Stimulated activated naive CD8-positive, alpha-beta T cell treated with anti-CD3 and anti-CD28 coated beads, Interleukin-15, Interleukin-2, amounts not matched to agents 100 U/mL and 50 U/mL, for 24 hours (primary cell): ENCODE measurements at places on chromosomes 16 and 17.
A peak's percentile ranks its signal among the peaks of the same experiment; 100 is the strongest.

- no peak for DNase-seq
These were observed 98.9 kb downstream of the N4BP1 start for GRCh38 chr16:48511071-48511540.

DNA sequence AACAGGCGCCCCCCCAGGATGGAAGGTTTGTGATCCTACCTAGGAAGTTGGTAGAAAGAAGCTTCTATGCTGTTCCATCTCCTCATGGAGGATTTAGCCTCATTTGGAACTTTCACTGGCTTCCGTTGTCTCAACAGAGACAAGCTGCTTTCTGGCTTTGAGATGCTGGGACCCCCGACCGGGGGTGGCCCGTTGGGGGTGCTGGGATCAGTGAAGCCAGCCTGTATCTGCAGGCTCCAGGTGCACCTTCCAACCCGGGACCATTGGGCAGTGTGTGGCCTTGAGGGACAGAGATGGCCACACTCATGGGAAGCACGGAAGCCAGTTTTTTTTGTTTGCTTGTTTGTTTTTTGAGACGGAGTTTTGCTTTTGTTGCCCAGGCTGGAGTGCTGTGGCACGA, 15.4 kb downstream of the CIBAR2 start:
- no peak for DNase-seq

- no peak for DNase-seq
These were observed 26.9 kb upstream of the ZNF750 start for GRCh38 chr17:82866590-82867191.

GRCh38 chr17:19979917-19980770, 2.5 kb upstream of the AKAP10 start:
- no peak for DNase-seq

DNA sequence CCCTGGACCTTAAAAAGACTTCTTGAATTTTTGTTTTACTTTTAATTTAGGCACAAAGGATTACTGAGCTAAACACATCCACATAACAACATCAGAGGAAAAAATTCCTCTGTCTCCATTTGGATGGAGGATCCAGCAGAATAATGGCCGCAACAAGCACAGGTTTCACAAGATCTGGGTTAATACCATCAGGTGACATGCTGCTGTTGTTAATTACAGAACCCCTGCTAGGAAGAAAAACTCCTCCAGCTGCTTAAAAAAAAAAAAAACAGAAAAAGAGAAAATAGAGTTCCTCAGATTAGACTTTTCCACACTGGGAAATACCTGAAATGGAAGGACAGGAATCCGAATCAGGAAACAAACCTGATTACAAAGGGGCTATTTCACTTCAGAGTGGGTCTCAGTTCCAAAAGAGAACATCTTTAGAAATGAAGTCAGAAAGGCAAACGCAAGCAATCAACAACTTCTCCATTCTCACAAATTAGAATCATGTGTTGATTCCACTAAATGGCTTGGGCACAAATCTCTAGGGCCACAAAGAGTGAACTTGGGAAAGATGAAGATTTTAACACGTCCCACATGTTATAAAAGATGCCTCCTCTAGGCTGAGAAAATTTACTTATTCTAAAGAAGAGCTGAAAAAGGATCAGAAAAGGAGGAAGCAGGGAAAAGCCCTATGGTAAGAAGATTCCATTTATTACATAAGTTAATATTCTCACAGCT, 44.0 kb downstream of the SPOP start:
- DNase-seq, result no peak

- DNase-seq, result peak; percentile 55
These were observed 999 bp upstream of the FLYWCH2 start for GRCh38 chr16:2881783-2882649.

GRCh38 chr17:41777574-41778188, 8.8 kb downstream of the JUP start:
- DNase-seq, result no peak

DNA sequence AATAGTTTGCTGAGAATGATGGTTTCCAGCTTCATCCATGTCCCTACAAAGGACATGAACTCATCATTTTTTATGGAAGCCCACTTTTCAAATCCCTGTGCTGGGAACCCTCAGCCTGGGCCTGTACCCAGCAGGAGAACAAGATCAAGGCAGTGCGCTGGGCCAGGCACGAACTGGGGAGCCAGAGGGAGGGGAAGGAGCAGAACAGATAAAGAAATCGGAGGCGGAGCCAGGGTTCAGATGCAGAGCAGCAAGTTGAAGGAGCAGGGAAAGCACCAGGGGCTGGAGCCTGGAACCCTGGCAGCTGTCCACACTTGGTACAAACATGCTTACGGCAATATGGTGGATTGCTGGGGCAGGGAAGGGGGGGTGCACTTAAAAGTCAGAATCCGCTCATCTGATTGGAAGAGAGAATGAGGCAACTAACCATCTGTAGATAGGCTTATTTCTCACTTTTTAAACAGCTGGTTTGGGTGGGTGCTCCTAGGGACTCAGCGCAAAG, 107.5 kb downstream of the NOG start:
- DNase-seq, result no peak

DNA sequence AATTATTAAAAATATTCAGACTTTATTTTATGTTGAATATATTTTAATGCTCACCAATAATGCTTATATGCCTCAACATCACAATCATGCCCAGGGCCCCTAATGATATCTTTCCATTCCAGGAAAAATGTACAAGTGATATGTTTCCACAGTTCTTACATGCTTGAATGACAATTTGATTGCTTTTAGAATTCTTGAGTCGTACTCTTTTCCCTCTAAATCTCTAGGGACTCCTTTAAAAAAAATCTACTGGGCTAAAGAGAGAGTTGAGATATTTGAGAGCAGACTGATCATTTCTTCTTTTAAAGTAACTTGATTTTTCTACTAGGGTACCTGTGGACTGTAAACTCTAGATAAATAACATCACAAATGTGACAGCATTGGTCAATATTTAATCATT, 18.2 kb upstream of the HLF start:
- no peak for DNase-seq

- no peak for DNase-seq
These were observed 13.9 kb downstream of the ATP2A1 start for GRCh38 chr16:28891964-28892890.

DNA sequence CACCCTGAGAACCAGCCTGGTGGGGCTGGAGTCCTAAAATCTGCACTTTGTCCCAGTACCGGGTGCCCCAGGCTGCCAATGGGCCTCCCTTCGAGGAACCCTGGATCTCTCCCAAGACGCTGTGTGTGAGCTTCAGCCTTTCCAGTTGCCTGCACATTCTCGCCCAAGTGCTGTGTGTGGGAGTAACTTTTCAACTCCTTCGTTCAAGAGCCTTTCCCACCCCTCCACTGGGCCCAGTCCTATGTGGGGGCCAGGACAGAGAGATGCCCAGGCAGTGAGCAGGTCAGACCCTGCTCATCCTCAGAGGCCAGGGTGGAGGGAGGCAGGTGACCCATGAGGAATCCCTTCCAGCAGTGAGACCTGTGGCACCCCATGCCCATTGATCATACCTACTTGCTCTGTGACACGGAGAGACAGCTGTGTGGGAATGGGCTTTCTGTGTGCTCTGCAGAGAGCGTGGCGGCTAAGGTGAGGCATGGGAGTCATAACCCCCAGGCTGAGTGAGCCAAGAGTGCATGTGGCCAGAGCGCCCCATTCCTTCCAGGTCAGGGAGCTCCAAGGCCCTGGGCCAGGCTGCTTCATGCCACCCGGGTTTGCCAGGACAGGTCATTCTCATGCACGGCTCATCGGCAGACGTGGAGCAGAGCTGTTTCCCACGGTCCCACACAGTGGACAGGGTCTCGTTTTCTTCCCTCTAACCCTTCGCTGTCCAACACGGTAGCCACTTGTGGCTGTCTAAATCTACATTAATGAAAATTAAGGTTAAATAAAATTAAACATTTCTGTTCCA, 154.4 kb downstream of the CLEC16A start:
- no peak for DNase-seq

GRCh38 chr16:90081606-90081970, 4.5 kb upstream of the PRDM7 start:
- DNase-seq, result no peak

- DNase-seq, result no peak
These were observed 18.4 kb downstream of the GJD3 start for GRCh38 chr17:40345994-40346764.

DNA sequence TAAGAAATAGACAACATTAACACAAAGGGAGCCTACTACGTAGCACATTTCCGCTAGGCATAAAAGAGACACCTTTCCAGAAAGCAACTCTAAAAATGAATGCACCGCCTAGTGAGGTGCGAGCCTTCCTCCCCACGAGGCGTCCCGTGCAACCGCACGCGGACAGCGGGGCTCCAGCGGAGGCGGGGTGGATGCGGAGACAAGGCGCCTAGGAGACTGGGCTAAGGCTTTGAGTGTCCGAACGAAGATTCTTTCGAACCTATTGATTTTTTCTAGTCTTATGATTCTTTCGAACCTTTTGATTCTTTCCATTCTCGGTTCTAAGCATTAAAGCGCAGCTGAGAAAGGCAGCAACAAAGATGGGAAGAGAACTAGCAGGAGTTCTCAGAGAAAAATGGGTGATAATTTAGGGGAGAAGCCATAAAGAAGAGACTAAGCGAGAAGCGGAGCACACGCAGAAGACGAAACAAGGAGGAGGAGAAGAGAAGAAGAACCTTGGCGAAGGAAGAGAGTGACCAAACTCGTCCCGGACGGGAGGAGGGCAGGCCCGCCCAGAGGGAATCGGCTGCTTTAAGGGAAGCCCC, 394 bp upstream of the CPD start:
- DNase-seq, result peak; percentile 60

GRCh38 chr16:31707743-31708335, 165.8 kb upstream of the ZNF267 start:
- no peak for DNase-seq

DNA sequence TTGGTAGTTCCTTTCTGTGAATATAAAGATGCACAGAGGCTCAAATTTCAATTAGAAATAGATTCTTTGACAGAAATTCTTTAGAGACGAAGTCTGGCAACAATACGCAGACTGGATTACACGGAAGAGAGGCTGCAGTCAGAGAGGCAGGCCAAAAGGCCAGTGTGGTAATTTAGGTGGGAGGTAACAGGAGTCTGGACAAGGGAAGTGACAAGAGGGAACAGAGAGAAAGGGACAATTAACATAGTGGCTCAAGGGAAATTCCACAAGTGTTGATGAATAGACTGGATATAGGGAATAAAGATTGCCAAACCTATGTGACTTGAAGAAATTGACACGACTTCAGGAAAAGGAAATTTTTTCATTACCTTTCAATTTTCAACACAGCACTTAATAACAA, 54.6 kb downstream of the STX8 start:
- no peak for DNase-seq

- DNase-seq, result no peak
These were observed 7.7 kb upstream of the RARA start for GRCh38 chr17:40301315-40301714.

DNA sequence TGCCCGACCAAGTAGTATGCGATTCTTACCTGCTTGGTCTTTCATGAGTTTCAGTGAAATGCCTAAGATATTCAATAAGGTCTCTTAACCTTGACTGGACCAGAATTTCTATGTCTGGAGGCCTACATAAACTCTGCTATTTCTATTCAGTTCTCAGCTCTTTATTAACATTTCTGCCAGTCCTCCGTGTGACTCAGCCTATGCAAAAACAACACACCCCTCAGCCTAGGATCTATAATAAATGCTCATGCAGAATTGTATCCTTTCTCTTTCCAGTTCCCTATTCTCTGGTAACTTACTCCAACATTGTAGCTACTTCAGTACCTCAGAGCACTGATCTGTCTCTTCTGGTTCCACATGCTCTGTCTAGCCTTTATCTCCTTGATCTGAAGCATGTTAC, 1507.4 kb downstream of the CDH11 start:
- no peak for DNase-seq

GRCh38 chr17:14310101-14310500, 9.2 kb downstream of the HS3ST3B1 start:
- DNase-seq, result no peak

GRCh38 chr16:25289466-25289865, 31.8 kb upstream of the ZKSCAN2 start:
- no peak for DNase-seq

GRCh38 chr17:82388223-82388921, 16.8 kb downstream of the UTS2R start:
- DNase-seq, result no peak

GRCh38 chr16:23728112-23728477, 15.1 kb upstream of the ERN2 start:
- DNase-seq, result no peak

DNA sequence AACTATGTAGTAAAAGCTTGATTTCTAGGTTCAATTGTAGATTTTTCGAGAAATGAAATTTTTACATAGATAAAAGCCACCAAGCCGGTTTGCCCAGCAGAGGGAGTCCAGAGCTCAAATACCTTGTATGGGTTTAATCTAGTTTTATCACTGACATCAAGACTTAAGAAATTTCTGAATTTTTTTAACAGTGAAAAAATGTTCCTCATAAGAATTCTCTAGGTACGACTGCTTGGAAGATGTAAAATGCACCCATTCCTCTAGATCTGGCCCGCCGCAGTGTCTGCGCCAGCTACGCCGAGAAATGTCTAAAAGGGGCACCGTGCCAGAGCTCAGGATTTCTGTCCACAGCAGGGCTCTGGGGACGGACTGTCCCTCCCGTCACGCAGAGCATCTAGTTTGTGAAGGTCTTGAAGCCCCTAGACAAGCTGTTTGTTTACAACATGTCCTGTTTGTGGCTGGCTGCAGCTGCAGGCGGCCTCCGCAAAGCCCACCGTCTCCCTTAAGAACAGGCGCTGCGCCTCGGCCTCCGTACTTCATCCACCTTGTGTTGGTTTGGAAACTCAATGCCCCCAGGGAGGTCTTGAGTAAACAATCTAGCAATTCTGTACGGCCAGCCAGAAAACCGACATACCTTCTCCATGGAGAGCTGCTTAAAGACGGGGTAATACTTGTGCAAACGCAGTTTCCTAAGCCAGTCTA, 24.8 kb downstream of the MAP1LC3B start:
- peak; percentile 45 for DNase-seq

- DNase-seq, result no peak
These were observed 13.2 kb downstream of the XYLT1 start for GRCh38 chr16:17457513-17457912.

- no peak for DNase-seq
These were observed 1.0 kb downstream of the MAP2K4 start for GRCh38 chr17:12021623-12022140.

DNA sequence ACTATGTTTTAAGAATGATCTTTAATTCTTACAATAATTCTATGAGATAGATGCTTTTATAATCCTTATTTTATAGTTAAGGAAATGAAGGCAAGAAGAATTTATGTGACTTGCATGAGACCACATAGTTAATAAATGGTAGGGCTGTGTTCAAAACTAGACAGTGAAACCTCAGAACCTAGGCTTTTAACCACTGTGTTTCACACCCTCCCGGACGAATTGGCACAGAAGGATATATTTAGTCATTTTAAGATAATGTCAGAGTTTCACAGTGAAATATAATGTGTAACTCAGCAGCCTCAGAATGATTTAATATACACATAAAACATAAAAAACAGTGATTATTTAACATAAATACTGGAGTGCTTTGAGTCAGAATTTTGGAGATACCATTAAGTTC, 57.0 kb downstream of the NSRP1 start:
- no peak for DNase-seq
